Stimulated activated CD4-positive, alpha-beta T cell treated with anti-CD3 and anti-CD28 coated beads, Interleukin-1b, Interleukin-23, amount 100 ng/mL, for 24 hours (primary cell): ENCODE measurements at places on chromosomes 1 and 21.

DNA sequence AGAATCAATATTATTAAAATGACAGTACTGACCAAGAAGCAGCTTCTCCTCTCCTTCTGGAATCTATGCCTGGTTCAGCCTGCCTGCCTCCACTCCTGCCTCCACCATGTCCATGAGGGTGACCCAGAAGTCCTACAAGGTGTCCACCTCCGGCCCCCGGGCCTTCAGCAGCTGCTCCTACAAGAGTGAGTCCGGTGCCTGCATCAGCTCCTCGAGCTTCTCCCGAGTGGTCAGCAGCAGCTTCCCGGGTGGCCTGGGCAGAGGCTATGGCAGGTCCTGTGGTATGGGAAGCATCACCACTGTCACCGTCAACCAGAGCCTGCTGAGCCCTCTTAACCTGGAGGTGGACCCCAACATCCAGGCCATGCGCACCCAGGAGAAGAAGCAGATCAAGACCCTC lies 822.4 kb upstream of the NEGR1 start:
- DNase-seq, result no peak

DNA sequence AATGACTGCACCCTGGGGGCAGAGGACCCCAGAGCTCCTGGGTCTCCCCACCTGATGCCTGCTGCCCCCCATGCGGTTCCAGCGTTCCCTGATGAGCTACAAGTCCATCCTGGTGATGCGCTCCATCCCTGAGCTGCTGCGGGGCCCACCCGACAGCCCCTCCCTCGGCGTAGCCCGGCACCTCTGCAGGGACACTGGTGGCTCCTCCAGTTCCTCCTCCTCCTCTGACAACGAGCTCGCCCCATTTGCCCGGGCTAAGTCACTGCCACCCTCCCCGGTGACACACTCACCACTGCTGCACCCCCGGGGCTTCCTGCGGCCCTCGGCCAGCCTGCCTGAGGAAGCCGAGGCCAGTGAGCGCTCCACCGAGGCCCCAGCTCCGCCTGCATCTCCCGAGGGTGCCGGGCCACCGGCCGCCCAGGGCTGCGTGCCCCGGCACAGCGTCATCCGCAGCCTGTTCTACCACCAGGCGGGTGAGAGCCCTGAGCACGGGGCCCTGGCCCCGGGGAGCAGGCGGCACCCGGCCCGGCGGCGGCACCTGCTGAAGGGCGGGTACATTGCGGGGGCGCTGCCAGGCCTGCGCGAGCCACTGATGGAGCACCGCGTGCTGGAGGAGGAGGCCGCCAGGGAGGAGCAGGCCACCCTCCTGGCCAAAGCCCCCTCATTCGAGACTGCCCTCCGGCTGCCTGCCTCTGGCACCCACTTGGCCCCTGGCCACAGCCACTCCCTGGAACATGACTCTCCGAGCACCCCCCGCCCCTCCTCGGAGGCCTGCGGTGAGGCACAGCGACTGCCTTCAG lies 35.5 kb downstream of the TRIM11 start:
- no peak for DNase-seq

DNA sequence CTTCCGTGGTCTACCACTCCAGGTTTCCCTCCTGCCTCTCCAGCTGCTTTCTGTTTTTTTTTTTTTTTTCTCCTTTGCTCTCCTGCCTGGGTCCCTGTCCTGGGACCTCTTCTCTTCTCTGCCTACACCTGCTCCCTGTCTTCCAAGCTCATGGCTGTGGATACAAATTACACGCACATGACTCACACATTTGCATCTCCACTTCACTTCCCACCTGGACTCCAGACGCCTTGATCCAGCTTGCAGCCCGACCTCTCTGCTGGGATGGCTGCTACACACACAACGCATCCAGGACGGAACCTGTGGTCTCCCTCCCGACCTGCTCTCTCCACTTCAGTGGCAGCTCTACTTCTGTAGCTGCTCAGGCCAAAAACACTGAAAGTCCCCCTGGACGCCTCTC lies 44.4 kb upstream of the B3GALT5 start:
- no peak for DNase-seq

DNA sequence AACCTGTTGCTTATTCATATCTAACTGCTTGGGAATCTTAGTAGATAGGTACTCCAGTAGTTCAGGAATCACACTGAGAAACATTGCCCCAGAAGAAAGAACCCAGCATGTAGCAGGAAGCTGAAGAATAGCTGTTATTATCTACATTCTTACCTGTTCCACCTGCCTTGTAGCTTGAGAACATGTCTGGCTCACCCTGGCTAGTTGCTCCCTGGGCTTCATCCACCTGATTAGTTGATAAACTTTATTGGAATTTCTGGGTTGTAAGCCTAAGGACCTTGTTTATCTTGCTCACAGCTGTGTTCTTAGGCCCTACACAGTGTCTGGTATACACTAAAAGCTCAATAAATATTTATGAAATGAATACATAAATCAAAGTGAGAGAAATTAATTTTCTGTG lies 106.3 kb upstream of the DMRTA2 start:
- no peak for DNase-seq

- no peak for DNase-seq
These were observed 58.2 kb upstream of the SLC25A33 start for GRCh38 chr1:9481048-9481447.

DNA sequence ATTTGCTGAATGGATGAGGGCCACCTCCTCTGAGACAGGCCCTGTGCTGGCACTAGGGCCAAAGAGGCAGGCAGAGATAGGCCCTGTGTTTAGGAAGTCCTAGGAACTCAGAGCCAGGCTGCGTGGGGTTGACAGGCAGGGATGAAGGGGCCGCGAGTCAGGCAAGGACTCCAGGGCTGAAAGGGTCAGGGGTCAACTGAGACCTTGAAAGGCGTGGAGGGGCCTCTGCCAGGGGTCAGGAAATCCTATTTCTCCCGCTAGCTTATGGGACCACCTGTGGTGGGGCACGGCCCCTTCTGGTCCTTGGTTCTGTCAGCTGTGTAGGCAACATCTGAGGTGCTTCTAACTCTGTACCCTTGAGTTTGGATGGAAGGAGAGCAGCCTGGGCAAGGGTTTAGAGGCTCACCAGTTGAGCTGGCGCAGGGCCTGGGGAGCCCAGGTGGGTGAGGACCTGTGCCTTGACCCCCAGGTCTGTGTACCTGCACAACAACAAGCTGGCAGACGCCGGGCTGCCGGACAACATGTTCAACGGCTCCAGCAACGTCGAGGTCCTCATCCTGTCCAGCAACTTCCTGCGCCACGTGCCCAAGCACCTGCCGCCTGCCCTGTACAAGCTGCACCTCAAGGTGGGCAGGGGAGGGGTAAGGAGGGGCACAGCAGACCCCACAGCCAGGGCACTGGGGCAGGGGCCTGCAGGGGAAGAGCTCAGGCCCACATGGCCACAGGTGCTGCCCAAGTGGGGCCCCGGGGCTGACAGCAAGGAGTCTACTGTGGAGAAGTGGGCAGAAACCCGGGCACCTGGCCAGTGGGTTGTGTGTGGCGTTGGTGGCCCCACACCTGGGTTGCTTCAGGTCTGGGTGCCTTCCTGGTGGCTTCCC lies 14.9 kb downstream of the PODN start:
- no peak for DNase-seq

DNA sequence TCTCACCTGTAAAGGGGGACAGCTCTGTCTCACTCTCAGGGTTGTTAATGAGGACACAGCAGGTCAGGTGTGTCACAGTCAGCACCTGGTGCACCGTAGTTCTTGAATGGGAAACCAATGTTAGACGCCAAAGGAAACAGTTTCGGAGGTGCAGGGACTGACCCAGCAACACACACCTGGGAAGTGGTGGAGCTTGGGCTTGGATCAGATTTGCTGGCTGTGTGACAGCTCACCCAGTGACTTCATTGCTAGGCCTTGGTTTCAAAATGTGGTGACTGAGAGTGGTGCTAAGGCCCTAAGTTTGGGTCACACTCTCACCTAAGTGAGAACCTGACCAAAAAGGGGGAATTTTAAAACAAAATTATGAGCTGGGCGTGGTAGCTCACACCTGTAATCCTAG lies 34.9 kb downstream of the ALPL start:
- no peak for DNase-seq

DNA sequence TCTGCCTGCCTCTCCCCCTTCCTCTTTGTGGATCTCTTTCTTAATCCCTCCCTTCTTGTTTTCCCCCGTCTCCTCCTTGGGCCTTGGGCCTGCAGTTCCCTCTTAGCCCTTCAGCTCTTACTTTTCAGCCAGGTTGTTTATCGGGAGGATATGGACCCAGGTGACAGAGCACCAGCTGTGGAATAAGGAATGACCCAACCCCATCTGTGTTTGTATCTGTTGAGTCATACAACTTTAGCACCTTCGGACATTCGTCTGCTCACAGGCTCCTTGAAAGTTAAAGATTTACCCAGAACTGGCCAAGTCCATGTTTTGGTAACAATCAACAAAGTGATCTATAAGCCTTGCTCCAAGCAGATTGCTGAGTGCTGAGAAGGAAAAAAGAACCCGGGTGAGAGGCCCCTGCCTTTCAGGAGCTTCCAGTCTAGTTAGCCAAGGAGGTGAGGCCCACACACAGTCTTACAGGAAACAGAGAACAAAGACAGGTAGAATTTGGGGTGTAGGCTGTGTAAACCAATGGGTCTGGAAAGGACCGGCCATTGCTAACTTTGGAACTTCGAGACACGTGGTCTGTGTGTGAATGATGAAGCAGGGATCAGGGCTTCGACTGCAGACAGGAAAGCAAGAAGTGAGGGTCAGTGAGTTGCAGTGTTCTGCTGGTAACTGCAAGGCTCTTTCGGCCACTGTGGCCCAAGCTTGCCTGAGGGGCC lies 66.7 kb upstream of the F3 start:
- no peak for DNase-seq

GRCh38 chr1:48181669-48182367 lies 40.7 kb upstream of the SLC5A9 start:
- DNase-seq, result no peak

GRCh38 chr1:184291701-184292100 lies 95.1 kb upstream of the C1orf21 start:
- no peak for DNase-seq

- DNase-seq, result no peak
These were observed 80.3 kb downstream of the NME7 start for GRCh38 chr1:169287280-169287679.

DNA sequence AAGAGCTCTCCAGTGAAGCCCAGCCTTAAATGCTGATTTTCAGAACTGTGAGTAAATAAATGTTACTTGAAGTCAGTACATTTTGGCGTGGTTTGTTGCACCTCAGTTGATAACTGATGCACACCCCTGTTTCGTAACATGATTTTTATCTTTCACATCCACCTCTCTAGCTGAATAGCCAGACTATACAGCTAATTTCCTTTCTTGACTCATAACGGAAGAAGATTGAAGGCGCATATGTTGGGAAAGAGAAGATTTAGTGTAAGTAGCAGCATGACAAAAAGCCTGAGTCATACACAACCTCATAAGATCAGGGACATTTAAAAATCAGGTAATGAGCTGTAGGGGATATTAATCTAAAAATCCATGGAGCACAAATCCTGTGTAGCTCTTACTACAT lies 716.2 kb upstream of the ZP4 start:
- DNase-seq, result no peak

GRCh38 chr1:10664251-10664650 lies 132.2 kb downstream of the CASZ1 start:
- no peak for DNase-seq

DNA sequence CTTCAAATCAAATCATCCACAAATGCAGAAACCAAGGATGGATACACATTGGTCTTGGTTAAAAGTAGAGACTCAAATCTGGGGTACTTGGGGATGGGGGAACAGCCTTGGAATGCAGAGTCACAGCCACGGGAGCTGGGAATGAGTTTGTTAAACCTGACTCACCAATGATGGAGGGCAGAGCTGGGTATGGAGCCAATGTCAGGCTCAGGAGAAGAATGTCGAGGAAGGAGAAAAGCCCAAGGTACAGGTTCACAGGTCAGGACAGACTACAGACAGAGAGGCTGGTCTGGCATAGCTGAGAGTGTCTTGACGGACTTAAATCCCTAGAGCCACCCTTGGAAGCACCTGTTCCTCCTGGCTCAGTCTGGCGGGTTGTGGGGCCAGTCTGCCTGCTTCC lies 237.6 kb downstream of the NTNG1 start:
- DNase-seq, result no peak

DNA sequence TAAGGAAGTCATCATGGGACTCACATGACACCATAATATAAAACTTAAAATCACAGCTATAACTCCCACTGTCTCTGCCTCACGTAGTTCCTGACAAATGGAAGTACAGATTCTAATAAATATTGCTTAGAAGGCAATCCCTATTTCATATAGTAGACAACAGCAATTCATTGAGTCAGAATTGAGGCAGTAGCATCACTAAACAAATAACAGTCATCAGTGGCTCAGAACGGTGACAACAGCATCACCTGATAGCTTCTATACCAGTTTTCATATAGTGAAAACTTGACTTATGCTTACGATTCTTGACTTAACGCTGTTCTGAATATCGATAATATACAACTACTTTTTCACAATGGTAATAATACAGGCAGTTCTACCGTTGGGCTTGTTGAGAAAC lies 12.0 kb downstream of the TARBP1 start:
- DNase-seq, result no peak

DNA sequence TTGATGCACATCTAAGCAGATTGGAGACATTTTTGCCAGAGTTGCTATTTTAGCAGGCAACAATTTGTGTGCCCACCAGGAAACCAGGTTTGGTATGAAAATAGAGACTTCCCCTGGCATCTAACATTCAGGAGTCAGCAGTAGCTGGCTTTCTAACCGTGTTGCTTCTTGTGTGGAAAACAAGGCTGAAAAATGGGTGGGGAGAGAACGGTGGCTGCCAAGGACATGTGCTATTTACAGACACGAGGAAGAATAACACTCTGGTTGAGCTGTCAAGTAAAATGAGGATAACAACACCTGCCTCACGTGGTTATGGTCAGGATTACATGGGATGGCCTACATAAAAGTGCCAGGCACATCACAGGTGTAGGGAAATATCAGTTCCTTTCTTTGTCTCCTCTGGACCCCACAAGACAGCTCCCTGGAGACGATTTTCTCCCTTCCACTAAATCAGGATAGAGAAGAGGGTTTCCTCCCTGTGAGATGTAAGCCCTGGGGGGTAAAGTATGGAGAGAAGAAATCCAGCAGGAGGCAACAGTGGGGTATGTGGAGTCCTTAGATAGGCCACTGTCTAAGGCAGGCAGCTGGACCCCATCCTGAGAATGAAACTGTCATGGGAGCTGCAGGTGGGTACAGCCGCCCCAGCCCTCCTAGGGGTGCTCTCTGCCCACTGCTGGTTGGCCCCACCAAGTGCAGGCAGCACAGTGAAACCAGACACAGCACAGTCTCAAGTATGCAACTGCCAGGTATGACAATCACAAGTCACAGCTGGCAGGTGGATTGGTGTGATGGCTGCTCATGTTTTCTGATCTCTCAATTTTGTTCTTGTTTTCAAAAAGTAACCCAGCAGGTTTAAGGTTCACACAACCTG lies 80.3 kb downstream of the TENT5C start:
- no peak for DNase-seq

GRCh38 chr1:52032785-52033131 lies 852 bp downstream of the KTI12 start:
- DNase-seq, result no peak

GRCh38 chr21:37087188-37087587 lies 14.1 kb downstream of the TTC3 start:
- no peak for DNase-seq

GRCh38 chr1:26190373-26190987 lies at the start of gene CATSPER4:
TSS of gene CATSPER4 (plus strand) at chr1:26190602. CDS start at chr1:26190628, 26 bp downstream.
- no peak for DNase-seq
